Hematopoietic multipotent progenitor cell (in vitro differentiated cells): ENCODE measurements at places on chromosomes 7 and 10. TPM values are rescaled to one million over a fixed set of nuclear protein-coding genes. Genes with fewer than 3 reads are reported as not detected.

DNA sequence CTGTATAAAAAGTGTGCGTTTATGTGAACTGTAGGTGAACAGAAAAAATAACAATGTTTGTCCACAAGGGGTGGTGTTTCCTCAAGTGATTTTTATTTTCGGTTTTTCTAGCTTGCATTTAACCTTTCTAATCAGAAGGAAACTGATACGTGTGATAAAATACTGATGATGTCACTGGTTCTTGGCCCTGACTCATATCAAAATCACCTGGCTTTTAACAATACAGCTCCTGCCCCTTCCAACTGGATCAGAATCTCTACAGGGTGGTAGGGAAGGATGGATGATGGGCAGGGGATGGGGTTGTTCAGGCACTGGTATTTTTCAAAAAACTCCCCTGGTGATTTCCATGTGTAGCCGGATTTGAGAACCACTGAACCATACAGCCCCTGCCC lies 10.9 kb downstream of the NPFFR1 start:
- no peak for DNase-seq

DNA sequence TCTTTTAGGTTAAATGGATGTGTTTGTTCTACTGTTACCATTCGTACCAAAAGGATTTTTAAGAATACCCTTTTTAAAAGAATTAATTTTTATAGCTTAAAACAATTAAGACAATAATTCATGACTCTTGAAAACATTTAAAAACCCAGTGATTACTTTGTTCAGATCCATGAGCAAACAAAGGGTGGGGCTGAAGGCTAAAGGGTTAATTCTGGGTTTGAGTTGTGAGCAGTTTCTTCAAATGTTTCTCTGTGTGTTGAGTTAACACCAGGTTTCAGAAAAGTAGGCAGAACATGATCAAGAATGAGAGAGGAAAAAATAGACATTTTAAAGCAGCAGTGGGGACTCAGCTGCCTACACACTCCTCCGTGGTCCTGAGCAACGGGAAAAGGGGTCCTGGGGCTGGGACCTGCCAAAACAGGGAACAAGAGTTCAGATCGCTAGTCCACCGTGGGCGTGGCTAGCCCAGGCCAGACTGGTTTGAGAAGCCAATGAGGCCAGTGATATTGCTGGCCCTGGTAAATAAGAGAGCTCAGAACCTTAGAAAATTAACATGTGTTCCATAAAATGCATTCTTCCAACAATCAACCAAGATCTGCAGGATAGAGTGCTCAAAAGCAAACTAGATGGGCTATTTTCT lies 14.9 kb upstream of the EZH2 start:
- no peak for DNase-seq

DNA sequence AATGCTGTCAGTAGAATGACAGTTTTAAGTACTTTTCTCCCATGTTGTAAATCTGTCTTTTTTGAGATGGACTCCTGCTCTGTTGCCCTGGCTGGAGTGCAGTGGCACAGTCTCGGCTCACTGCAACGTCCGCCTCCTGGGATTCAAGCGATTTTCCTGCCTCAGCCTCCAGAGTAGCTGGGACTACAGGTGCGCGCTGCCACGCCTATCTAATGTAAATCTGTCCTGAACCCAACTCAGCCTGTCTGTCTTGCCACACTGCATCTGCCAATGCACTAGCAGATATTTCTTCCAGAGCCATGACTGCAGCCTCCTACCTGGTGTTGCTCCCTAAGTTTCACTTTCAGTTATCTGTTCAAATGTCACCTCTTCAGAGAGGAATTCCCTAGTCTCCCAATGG lies 264.1 kb downstream of the PHF14 start:
- no peak for DNase-seq

DNA sequence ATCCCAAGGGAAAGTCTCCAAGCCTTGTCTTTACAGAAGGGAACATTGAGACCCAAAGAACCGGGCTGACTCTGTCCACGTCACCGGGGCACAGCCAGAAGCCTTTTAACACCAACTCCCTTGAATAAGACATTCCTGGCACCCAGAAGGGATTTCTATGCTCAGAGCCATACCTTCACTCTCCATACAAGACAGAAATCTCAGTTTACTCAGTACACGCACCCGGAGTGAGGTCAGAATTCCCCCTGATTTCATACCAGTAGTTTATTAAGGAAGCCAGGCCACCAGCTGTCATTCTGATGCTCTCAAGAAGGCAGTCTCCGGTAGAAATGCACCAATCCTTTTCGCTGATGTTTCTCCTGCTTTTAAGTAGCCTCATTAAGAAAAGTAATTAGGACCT lies 134.2 kb upstream of the KCNMA1 start:
- DNase-seq = no peak

GRCh38 chr10:132336919-132337407 lies 5.0 kb downstream of the LRRC27 start:
- DNase-seq = peak; percentile 37

GRCh38 chr10:71094712-71095390 lies 117.5 kb upstream of the UNC5B start:
- no peak for DNase-seq

The AASS gene
- total RNA-seq = 17.2 TPM

GRCh38 chr10:118950997-118951637 lies 78.4 kb upstream of the NANOS1 start:
- no peak for DNase-seq

DNA sequence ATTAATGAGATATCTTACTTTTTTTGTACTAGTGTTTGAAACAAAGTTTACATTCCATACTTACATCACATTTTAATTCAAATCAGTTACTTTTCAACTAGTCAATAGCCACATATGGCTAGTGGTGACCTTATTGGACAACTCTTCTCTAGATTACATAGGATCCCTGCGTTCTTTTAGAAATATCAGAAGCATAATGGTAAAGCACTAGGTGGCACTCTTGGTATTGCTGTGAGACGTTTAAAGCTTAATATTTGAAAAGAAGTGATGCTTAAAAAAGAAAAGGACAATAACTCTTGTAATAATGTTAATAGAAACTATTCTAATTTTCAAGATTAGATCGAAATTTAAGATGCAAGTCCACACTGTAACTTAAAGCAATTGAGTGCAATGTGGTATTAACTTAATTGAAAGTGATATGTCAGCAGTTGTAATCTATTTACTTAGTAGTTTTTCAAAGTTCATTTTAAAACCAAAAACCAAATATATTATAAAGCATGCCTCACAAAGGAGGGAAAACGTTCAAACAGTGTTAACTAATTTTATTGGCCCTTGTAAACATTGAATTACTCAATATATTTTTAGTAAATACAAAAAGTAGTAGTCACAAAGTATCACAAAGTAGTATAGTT lies 339.1 kb downstream of the ATRNL1 start:
- no peak for DNase-seq

DNA sequence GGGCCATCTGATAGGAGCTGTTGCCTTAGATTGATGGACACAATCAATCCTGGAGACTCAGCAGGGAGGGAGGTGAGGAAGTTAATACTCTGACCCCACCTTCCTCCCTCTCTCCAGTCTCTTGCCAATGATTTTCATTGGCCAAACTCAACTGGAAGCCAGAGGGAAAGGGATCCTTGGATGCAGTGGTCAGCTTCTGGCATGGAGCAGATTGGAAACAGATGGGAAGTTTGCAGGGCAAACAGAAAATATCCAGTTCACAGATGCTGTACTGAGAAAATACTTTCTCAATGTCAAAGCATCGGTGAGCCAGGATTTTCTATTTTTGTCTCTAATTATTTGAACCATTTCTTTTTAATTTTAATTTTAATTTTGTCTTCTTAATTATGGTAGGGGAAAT lies 170.8 kb downstream of the BBS9 start:
- no peak for DNase-seq

The ZNF783 gene
- total RNA-seq = 19.9 TPM

GRCh38 chr7:108294595-108294994 lies 161.6 kb downstream of the NRCAM start:
- no peak for DNase-seq

The ZFYVE27 gene
- total RNA-seq = 35.3 TPM

- no peak for DNase-seq
Measured at GRCh38 chr10:29529146-29529545, 105.6 kb downstream of the SVIL start.

The ACSM6 gene
- total RNA-seq = not detected

GRCh38 chr7:3080106-3080505 lies 36.4 kb upstream of the CARD11 start:
- DNase-seq = no peak

DNA sequence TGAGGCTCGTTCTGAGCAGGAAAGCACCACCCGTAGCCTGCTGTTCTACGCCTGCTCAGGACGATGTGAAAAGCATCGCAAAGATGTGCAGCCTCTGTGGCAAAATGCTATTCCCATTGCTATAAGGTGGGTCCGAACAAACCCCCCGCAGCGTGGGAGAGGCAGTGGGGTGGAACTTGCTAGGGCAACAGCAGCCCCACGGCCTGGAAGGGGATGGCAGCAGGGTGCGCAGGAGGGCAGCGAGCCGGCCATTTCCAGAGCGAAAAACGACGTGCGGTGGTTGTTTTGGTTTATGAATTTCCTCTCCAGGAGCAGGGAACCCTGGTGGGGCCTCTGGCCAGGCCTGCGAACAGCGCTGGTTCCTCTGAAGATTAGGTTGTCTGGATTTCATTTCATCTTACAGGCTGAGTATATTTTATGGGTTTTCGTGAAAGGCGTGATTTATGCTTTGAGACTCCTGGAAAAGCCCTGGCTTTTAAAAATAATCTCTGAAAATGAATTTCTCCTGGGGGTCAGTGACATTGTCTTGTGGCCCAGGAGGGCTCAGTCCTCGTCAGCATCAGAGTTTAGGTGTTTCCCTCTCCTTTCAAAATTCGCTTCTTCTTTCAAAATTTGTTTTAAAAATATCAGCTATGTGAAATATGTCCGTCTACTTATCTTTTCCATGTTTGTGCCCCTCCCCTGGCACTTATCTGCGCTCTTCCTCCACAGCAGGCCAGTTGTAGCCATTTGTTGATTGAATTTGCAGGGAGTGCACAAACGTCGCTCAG lies 42.3 kb upstream of the UBE3C start:
- DNase-seq = no peak

The GPR158 gene
- under 0.01 TPM for total RNA-seq

- DNase-seq = peak; percentile 75
Measured at GRCh38 chr7:40015790-40016296, 65.8 kb downstream of the CDK13 start.

The HOXA5 gene
- 30.4 TPM for total RNA-seq

The ARMS2 gene
- total RNA-seq = not detected

- DNase-seq = no peak
Measured at GRCh38 chr7:69674701-69675182, 76.5 kb downstream of the AUTS2 start.

The EMX2 gene
- not detected for total RNA-seq

The GTPBP4 gene
- 15.9 TPM for total RNA-seq

DNA sequence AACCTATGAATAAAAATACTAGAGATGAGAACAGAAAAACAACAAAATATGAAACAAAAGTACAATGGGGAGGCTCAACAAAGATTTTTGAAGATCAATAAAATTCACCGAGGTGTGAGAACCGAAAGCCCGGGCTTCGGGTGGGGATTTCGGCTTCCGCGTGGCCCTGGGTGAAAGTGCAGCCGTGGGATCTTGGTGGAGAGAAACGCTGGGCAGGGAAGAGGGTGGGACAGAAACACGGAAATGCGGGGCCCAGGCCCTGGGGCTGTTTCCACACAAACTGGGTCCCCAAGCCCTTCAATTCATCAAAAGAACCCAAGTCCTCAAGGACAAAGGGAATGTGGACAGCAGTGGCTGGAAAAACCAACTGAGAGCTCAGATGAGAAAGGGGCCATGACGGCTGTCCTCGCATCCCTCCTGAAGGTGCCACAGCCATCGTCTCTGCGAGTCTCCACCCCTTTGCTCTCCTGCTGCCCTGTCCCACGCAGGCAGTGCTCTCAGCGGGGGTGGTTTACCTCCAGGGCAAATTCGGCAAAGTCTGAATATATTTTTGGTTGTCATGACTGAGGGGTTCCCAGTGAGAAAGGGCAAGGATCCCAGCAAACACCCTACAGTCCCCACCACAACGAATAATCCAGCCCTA lies 19.7 kb downstream of the FOXL3 start:
- no peak for DNase-seq

DNA sequence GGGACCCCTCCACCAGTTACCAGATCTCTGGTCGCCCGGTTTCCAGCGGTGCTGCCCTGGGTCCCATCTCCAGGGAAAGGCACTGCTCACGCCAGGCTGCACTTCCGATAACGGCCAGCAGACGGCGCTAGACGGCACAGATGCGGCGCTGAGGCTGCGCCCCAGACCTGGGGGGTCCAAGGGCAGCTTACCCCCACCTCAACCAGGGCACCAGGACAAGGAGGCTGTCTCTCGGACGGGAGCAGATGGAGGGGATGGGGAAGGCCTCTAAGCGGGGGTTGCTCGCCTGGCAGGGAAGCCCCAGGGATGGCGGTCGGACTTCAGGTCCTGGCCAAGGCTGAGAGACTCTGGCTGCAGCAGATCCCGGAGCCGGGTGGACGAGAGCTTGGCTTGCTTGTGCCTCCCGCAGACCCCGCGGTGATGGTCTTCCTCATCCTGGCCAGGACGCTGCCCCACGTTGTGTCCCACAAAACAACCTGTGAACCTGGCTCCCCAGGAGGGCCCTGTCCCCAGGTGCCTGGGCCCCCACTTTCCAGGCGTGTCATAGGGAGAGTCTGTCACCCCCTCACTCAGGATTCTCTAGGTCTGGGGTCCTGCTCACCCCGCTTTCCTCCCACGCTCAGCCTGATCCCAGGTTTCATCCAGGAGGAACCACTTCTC lies 23.9 kb upstream of the ZNF716 start:
- DNase-seq = no peak

GRCh38 chr10:102627736-102628293 lies 16.5 kb upstream of the TRIM8 start:
- DNase-seq = no peak

The PTPRE gene
- 86.2 TPM for total RNA-seq

DNA sequence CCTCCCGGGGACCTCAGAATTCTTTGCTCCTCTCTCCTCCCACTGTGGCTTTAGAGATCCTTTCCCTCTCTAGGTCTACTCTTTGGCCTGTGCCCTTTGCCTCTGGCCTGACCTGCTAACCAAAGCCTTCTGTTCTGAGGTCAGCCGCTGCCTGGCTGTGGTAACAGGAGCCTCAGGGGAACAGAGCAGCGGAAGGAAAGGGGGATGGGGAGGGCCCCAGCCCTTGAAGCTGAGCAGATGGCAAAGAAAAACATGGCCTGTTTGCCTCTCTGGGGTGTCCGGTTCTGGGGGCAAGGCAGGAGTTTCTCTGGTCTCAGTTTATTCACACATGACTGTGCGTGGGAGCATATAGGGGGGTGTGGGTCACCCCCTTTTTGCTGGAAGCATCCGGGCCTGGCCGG lies 28.2 kb downstream of the COL26A1 start:
- no peak for DNase-seq

- DNase-seq = no peak
Measured at GRCh38 chr10:131905267-131905571, 4.4 kb downstream of the PPP2R2D start.

- no peak for DNase-seq
Measured at GRCh38 chr10:7231509-7232414, 179.1 kb downstream of the SFMBT2 start.

The MBLAC1 gene
- total RNA-seq = 3.5 TPM

- DNase-seq = no peak
Measured at GRCh38 chr7:67006965-67007364, 10.3 kb downstream of the TYW1 start.

DNA sequence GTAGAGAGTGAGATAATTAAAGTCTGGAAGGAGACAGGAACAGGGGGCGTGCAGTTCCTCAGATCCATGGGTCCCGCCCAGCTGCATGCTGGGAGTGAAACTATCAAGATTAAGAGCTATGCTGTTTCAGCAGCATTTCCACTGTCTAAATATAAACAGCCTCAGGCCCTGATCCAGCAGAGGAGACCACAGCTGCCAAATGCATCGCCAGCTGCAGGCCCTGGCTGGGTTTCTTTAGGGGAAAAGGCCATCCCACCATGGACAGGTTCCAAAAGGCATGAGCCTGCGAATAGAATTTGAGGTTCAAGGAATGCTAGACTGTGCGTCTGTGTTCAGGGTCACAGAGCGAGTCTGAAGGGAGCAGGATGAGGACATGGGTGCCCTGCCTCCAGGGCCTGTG lies 411.4 kb downstream of the PAXIP1 start:
- DNase-seq = no peak
